ENCODE measurements at places on chromosomes 5 and 9. TPM values are rescaled to one million over a fixed set of nuclear protein-coding genes. Genes with fewer than 3 reads are reported as not detected.

GRCh38 chr9:133584167-133584558, 25.0 kb downstream of the FAM163B start:
- no peak for DNase-seq

DNA sequence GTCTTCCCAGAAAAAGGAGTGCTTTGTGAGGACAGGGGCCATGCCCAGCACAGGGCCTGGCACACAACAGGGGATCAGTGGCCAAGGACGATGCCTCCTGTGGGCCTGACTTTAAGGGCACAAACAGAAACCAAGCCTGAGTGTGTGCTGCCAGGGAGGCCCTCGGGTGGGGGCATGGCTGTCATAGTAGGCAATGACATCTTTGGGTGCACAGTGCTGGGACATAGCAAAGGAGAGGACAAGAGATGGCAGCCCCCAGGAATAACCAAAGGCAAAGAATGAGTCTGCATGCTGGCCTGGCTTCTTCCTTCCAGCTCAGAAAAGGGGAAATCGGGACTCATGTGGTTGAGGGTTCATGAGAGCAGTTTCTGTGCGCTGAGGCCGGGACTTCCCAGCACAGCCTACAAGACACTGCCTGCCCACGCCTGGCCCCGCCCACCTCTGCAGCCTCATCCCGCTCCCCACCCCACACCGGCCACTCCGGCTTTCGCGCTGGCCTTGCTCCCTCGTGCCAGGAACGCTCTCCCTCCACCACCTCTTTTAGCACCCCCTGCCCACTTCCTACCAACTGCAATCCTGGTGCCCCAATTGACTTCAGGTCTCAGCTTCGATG, 13.8 kb upstream of the LHX2 start:
- no peak for DNase-seq

DNA sequence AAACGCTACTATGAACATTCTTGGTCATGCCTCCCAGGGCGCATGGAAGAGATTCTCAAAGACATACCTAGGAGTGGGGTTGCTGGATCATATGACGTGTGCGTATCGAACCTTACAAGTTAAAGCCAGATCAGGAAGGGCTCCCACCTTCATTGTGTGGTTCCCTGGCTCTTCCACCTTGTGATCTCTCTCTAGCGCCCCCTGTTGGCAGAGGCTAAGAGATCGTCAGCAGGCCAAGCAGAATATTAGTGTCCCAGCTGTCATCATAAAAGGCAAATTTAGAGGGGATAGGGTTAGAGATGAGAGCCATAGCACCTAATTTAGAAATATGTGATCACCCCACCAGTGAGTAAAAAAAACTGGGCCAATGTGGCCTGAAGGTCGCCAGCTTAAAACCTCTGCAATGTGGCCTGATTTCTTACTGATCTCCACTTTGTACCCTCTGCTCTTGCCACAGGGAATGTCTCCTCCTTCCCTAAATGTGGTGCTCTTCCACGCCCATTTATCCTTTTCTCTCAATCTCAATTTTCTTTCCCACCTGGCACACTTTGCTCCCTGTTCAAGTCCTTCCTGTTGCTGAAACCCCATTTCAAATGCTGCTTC, 91.7 kb upstream of the SHB start:
- peak; percentile 79 for DNase-seq

DNA sequence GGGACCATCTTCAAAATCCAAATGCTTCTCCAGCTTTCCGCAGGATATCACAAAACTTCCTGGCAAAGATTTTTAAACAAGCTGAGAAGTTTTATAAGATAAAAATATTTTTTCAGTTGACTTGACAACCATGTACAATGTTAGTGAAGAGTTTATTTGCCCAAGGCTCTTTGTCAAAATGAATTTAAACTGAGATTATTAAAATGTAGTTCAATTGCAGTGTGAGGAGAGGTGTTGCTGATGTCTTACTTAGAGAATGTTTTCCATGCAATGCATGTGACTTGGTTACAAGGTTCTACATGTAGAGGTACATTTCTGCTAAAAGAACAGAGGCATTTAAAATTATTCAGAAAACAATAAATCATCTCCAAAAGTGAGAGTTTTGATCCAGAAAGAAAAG, 131.4 kb upstream of the MINAR2 start:
- DNase-seq, result no peak

- DNase-seq, result peak; percentile 32
These were observed 11.4 kb downstream of the OTULIN start for GRCh38 chr5:14675865-14676300.

GLRA1 gene
- total RNA-seq, result not detected

ERAP2 gene
- total RNA-seq, result 1.4 TPM

DBH gene
- total RNA-seq, result not detected
